NCI-H1694 (cell line): ENCODE measurements at places on chromosomes 5 and 9.

GRCh38 chr9:86516564-86516963 lies 162.4 kb upstream of the TUT7 start:
- DNase-seq, result no peak

DNA sequence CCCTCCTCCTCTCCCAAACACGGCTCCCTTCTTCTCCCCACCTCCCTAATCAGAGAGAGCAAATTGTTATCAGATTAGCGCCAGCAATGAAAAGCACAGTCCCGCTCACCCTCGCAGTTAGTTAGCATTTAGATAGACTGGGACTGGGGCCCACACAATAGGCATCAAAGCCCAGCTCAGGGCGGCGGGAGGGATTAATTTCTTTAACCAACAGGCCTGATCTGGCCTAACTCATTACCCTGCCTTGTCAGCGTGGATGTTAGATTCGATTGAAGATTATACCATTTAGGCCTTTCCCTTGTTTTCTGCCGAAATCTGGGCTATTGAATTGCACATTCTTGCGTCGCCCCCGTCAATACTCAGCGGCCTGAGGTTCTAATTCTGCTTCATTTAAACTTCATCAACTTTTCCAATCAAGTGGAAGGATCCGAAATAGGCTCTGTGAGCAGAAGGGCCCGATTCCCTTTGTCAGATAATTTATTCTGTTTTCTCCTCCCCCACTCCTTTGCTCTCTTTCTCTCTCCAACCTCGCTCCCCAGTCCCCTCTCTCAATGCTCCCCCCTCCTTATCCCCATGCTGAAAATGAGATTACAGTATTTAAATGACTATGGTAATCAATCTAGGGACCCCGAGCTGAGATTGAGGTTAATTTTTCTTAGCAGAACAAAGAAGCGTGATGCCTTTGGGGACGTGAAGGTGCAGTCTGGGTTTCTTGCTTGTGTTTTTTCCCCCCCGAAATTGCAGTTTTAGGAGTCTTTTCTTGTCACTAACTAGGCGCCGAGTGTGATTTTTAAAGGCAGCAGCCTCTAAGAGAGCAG lies 15.1 kb downstream of the CFAP77 start:
- DNase-seq, result no peak

GRCh38 chr5:77353251-77353650 lies 138.9 kb downstream of the WDR41 start:
- no peak for DNase-seq

GRCh38 chr5:178564397-178564796 lies 25.8 kb downstream of the COL23A1 start:
- no peak for DNase-seq

GRCh38 chr9:4012441-4012840 lies 287.4 kb downstream of the GLIS3 start:
- no peak for DNase-seq

DNA sequence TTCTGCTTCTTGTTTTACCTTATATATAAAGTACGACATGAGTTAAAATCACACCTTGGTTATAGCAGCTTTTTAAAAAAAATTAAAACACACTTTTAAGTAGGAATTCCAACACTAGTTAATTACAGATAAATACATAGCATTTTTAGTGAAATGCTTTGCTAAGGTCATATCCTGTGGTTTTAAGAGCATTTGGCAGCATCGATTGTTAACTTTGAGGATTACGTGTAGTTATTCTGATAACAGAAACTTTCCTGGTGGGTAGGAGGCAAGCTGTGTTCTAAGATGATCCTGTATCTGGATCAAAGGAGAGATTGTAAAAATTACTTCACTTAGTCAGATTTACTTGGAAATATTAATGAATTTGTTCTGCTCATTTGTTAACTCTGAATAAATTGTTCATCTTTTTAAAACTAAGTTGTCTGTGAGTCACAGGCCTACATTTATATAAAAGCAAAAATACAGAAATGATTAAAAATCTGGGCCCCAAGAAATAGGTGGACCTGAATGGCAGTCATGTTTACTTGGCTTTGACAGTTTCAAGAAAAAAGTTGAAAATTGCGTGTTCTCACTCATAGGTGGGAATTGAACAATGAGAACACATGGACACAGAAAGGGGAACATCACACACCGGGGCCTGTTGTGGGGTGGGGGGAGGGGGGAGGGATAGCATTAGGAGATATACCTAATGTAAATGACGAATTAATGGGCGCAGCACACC lies 58.3 kb downstream of the TRIO start:
- no peak for DNase-seq

GRCh38 chr9:13786131-13786530 lies 506.6 kb upstream of the MPDZ start:
- no peak for DNase-seq

DNA sequence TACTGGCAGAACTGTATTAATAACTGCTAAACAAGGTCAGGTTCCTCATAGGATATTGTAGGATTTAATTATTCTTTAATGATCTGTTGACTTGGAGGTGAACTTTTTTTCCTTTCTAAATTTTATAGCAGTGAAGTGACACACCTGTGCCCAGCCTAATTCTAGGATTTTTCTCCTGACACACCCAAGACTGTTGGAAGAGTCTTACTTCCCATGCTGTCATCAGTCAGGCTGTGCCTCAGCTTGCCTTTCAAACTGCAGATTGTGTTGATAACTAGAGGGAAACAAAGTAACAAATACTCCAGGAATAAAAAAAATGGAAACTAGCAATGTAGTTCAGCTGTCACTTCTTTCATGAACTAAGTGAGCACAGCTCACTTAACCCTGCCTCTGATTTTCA lies 22.0 kb downstream of the OTULIN start:
- no peak for DNase-seq

DNA sequence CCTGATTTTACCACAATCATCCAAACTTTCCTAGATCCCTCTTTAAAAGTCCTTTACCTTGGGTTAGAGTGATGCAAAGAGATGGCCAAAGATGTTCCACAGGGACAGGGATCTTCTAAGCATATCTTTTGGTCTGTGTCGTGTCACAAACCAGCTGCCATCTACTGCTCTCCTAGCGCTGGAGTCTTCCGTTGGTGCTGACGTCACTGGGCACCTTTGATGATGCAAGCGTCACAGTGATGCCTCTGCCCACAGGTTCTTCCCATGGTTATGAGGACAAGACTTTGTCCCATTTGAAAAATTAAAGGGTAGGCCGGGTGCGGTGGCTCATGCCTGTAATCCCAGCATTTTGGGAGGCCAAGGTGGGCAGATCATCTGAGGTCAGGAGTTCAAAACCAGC lies 1.7 kb upstream of the GLT6D1 start:
- DNase-seq, result no peak

DNA sequence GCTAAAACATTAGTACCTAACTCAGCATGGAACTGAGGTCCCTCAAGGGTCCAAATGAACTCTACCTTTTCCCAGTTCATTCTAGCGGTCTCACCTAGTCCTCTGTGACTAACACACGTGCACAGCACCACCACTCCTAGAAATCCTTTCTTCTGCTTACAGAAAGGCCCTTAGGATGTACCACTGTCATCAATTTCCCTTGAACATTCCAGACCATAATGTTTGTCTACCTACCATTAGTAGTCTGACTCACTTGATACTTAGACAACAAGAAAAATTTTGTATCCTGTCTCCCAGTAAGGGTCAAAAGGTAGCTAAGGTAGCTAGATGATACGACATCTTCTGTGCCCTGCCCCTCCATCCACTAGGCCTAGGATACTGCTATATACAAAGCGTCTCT lies 166.6 kb downstream of the TSSK1B start:
- no peak for DNase-seq

DNA sequence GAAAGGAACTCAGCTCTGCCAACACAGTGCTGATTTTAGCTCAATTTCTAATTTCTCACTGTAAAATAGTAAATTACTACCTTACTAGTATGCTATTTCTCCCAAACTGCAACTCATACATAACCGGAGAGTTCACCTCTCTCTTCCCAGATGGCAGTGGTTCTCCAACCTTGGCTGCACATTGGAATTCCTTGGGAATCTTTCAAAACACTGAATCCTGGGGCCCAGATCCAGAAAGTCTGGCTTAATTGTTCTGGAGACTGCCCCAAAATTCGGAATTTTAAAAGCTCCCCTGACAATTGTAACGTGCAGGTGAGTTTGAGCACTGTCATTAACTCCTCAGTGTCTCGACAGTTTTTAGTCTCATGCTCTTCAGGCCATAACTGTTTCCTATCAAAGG lies 100.3 kb downstream of the SLC1A3 start:
- no peak for DNase-seq

- DNase-seq, result no peak
Observed at GRCh38 chr9:9257999-9258498, 1354.8 kb downstream of the PTPRD start.

GRCh38 chr9:35754264-35754663 lies at the start of gene MSMP:
TSS of gene MSMP (minus strand) at chr9:35754276. CDS start at chr9:35754129, 147 bp downstream.
- no peak for DNase-seq

DNA sequence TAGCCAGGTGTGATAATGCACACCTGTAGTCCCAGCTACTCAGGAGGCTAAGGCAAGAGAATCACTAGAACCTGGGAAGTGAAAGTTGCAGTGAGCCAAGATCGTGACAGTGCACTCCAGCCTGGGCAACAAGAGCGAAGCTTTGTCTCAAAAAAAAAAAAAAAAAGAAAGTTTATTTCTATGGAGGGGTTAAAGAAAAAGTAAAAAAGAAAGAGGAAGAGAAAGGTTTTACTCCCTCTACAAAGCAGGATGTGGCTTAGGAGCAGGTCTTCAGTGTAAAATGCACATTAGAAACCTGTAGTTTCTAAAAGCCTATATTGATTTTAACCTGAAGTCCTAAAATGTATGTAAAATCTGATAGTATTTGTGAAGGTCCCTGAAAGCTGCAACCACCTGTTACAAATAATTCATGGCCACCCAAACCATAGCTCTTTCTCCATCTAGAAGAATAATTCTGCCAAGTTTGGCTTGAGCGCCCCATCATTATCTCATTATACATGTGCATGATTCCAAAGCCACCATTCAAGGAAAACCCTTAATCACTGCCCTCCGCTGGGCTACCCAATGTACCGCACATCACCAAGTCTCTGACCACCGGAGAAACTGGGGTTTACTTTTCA lies 3.4 kb downstream of the FNBP1 start:
- DNase-seq, result no peak

DNA sequence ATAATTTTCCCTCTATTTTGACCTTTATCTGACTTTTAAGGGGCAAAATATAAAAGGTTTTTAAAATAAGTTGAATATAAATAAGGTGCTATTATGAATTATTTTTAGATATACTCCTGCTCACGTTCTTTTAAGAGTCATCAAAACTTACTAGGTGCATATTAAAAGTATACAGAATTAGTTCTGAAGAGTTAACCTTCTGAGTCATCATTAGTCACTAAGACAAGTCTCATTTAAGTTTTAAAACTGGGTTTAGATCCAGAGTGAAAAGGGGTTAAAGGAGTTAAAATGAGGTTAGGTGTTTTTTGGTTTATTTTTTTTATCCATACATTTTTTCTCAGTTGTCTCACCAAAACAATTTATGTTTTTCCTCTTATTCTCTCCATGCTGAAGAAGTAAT lies 41.7 kb downstream of the SMIM15 start:
- no peak for DNase-seq

GRCh38 chr5:150285114-150285513 lies 4.5 kb downstream of the CAMK2A start:
- no peak for DNase-seq

DNA sequence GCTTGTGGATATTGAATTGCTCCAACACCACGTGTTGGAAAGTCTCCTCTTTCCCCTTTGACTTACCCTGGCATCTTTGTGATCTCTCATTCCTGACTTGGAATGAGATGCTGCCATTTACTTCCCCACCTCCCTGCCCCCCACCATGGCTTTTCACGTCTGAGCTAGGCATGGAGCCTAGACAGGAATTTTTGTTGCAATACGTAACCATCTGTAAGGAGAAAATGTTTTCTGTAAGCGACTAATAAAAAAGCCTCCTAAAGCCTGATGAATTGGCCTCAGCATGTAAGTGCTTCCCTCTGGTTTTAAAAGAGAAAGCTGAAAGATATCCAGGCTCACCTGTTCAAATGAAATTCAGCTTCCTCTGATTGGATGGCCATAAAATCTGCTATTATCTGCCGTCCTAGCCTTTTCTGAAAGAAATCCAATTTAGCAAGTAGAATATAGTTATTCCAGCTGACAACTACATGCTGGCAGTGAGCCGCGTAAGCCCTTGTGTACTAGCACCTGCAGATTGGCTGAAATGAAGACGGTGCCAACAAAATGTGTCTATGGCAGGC lies 200.1 kb downstream of the NSG2 start:
- no peak for DNase-seq

DNA sequence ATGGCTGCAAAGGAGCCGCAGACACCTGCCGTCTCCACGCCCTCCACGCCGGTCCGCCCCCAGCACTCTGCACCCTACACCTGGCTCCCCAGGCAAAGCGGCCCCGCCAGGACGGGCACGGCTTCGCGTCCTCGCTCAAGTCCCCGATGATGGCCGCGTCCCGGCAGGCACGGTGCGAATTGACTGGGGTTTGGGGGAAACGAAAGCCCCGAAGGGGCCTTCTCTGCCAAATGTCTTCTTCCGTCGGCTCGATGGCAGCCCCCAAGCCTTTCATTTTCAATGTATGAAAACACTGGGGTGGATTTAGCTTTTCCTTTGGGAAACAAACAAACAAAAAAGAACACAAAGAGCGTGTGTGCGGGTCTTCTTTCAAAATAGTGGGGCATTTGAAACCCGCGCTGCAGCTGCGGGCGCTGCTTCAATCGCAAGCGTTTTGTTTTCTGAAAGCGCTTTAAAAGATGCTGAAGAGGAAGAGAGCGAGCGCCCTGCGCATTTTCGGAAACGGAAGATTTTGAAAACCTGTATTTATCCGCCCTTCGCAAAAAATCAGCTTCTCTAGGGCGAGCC lies 160.0 kb downstream of the RMI1 start:
- no peak for DNase-seq

GRCh38 chr5:124157320-124157719 lies 589.1 kb downstream of the ZNF608 start:
- no peak for DNase-seq

GRCh38 chr9:130201399-130201873 lies 29.2 kb downstream of the NCS1 start:
- DNase-seq, result no peak

DNA sequence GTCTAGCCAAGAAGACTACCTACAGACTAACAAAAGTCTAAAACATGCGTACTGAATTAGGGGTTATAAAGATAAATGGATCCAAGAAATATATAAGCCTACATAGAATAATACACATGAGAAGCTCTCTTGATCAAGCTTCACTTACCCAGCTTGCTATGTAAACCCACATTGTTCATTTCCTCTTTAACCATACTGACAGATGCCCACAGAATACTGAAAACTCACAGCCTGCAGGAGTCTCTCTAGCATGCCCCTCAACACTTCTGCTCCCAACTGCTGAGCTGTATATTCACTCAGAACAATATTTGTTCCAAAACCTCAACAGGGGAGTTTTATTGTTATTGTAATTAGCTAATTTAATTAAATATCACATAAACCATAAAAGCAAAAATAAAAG lies 52.4 kb downstream of the RFX3 start:
- no peak for DNase-seq

DNA sequence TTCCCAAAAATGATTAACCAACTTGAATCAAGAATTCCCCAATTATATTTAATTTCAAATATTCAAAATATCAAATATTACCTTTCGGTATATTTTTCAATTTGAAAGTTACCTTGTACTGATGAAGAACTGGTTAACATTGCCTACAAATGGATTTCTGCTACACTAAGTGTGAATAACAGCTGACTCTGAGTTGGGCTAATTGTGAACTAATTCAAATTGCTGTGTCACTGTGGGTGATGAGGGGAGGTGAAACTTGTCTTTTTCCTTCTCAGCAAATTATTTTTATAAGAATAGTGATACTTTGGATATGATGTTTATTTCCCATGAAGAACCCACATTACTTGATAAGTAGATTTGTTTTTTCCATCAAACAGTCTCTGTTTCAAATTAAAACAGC lies 103.4 kb upstream of the RPS23 start:
- DNase-seq, result no peak

GRCh38 chr5:159704160-159704559 lies 212.1 kb upstream of the ADRA1B start:
- no peak for DNase-seq
